HEK293T (cell line): ENCODE measurements at places on chromosomes 1 and 21.

GRCh38 chr1:79460773-79461436, 454.4 kb upstream of the ADGRL4 start:
- DNase-seq: no peak

- DNase-seq: no peak
Observed at GRCh38 chr21:38849776-38850175, 44.0 kb downstream of the ETS2 start.

DNA sequence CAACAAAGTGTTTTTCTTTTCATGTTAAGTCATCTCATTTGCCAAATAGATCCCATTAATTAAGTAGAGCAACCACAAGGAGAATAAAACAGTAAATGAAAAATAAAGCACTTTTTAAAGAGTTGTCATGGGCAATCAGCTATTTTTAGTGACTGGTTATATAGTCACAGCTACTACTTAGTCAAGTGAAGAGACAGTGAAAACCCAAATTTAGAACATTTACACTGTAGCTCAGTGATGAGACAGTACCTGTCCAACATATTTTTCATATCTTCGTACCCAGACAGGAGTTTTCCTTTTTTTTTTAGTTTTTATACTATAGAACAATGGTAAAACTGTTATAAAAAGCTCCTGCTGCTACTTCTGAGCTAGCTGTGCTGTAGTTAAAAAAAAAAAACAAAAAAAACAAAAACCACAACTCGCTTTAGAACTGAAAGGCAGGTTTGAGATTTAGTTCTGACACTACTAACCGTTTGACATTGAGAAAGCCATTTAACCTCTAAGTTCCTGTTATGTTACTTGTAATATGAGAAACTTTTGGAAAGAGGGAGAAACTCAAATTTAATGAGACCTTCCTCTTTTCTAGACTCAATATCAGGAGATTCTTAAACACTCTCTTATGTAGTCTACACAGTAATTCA, 777.5 kb downstream of the ADGRL2 start:
- no peak for DNase-seq

DNA sequence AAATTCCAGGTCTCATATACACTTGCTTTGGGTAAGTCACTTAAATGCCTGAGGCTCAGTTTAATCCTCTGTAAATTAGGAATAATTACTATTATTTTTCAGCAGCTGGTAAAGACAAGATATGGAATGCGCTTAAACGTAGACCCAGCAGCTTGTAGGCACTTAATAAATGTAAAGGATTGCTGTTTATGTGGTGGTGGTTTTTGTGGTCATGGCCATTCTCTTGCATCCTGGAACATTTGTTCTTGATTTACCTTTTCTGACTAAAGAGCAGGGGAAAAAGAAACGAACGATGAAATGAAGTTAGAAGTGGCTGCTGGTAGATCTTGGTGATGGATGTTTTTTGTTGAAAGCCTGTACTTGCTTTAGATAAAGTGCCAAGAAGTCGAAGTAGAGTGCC, 195.0 kb upstream of the FOXD3 start:
- DNase-seq: no peak

DNA sequence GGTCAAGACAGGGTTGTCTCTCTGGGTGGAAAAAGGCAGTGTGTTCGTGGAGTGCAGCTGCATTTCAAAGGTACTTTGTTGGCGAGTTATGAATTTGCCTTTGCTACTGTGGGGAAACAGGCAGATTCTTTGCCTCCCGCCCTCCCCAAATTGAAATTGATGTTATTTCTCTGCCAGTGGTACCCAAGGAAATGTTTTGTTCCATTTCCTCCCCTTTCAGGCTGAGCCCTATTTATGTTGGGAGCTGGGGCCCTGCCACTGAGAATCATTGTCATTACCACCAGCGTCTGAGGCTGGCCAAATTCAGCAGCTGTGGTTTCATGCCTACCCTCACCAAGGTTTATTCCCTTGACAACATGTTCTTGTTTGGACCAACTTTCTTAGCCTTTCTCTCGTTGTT, 48.5 kb upstream of the OLIG2 start:
- DNase-seq: no peak

DNA sequence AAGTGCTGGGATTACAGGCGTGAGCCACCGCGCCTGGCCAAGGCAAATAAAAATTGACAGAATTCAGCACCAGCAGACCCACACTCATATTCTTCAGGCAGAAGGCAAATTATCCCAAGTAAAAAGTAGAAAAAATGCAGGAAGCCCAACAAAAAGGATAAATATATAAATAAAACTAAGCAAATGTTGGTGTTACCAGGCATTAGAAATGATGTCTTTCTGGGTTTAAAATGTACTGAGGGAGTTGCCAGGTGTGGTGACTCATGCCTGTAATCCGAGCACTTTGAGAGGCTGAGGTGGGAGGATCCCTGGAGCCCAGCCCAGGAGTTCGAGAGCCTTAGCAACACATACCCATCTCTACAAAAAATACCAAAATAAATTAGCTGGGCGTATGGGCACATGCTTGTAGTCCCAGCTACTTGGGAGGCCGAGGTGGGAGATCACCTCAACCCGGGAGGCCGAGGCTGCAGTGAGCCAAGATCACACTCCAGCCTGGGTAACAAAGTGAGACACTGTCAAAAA, 6.3 kb downstream of the INTS11 start:
- DNase-seq: no peak

GRCh38 chr1:221778535-221779142, 36.8 kb upstream of the DUSP10 start:
- no peak for DNase-seq

- DNase-seq: no peak
Observed at GRCh38 chr1:235940285-235940684, 73.6 kb upstream of the LYST start.
